ENCODE measurements at places on chromosomes 16 and 17.

- no peak for DNase-seq
Observed at GRCh38 chr16:67177743-67178699, 5.7 kb downstream of the MATCAP1 start.

GRCh38 chr17:15012351-15012980, 252.7 kb downstream of the PMP22 start:
- no peak for DNase-seq

DNA sequence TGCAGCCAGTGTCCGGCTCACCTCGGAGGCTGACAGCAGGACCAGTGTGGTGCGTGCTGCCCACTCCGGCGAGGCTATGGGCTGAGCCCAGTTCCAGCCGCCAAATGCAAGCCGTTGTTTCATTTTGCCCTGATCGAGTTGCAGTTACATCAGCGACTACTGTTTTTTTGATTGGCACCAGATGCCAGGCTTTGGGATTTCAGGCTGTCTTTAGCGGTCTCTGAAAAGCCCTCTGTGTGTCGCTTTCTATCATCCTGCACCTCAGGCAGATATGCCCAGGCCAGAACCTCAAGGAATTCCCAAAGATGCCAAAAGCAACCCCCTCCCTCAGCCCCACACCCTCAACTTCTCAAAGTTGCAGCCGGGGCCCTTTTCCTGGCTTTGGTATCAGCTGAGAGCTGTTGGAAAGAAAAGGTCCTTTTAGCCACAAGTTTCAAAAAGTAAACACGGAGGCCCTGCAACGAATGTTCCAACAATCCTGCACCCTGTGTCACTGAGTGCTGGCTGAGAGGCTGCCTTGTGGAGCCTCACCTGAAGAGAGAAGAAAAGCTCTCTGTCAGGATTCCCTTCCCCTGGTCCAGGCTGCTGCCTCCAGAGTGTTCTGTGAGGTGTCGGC, 58.9 kb downstream of the WWP2 start:
- no peak for DNase-seq

GRCh38 chr16:10126686-10127085, 55.5 kb downstream of the GRIN2A start:
- DNase-seq: no peak

DNA sequence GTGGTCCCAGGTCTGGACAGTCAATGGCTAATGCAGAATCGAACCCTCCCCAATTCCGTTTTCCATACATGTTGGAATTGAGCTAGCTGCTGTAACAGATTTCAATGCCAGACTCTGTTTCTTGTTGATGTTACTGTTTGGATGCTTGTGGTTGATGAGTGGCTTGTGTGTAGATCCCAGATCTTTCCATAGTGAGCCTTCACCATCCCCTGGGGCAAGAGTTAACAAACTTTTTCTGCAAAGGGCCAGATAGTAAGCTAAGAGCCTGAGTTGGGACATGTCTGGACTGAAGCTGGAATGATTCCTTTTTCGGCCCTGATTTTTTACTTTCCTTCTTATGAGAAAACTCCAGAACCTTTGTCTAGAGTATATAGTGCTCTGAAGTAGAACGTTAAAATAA, 296.3 kb downstream of the CPPED1 start:
- DNase-seq: no peak

GRCh38 chr16:85733155-85733838, 17.6 kb downstream of the C16orf74 start:
- no peak for DNase-seq

- DNase-seq: no peak
Observed at GRCh38 chr16:84182680-84183571, 3.9 kb downstream of the TAF1C start.

DNA sequence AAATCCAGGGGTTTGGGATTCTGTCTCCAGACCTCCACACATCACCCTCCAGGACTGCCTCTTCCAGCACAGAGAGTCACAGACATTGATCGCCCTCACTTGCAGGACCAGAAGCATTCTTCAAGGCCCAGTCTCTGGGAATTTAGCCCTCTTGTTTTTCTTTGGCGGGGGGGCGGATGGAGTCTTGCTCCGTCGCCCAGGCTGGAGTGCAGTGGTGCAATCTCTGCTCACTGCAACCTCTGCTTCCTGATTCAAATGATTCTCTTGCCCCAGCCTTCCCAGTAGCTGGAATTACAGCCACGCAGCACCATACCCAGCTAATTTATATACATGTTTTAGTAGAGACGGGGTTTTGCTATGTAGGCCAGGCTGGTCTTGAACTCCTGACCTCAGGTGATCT, 8.5 kb upstream of the ITGAL start:
- no peak for DNase-seq

DNA sequence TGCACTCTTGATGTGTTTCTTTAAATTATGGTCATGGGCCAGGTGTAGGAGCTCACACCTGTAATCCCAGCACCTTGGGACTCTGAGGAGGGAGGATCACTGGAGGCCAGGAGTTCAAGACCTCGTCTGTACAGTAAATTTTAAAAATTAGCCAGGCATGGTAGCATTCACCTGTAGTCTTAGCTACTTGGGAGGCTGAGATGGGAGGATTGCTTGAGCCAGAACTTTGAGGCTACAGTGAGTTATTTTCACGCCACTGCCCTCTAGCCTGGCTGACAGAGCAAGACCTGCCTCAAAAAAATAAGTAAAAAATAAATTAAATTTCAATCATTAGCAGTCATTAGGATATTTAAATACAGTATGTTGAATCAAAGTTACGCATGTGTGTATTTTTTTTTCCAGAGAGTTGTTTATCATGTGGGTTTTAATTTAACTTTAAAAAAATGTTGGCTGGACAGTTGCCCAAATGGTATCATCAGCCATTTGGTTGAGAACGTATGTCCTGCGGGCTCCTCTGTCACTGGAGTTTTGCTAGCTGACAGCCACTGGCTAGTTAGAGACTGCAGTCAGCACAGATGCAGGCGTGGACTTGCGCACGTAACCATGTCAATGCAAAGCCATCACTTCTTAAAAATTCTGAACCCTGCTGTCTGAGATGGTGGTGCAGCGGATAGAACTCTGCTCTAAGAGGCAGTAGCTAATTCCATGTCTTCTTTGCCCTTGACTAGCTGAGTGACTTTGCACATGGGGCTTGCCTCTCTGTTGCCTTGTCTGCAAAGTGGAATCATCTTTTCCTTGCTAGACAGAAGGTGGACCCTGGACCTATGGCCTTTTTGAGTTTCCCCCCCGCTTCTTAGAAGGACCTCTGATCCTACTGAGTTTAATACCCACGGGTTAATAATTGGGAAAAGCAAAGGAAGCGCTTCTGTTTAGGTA, 40.0 kb downstream of the MAPT start:
- no peak for DNase-seq

- no peak for DNase-seq
Observed at GRCh38 chr16:85446951-85447692, 166.0 kb upstream of the GSE1 start.

DNA sequence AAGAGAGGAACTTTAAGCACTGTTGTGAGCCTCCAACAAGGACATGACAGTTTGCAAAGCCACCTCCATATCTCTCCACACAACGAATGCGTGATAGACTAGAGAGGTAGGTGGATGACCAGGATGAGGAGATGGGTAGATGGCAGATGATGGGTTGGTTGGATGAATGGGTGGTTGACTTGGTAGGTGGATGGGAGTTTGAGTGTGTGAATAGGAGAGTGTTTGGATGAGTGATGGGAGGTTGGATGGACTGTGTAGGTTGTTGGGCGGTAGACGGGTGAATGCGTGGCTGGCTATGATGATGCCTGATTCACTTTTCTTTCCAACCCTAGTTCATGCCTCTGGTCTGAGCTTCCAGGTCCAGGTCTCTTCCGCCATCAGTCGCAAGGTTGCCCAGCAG, 4.1 kb downstream of the CDH16 start:
- DNase-seq: no peak

GRCh38 chr17:77527836-77528505, 387.2 kb downstream of the SEC14L1 start:
- no peak for DNase-seq

GRCh38 chr17:57329380-57330214, 73.3 kb downstream of the MSI2 start:
- no peak for DNase-seq

GRCh38 chr16:50448522-50448921, 79.7 kb upstream of the BRD7 start:
- no peak for DNase-seq

DNA sequence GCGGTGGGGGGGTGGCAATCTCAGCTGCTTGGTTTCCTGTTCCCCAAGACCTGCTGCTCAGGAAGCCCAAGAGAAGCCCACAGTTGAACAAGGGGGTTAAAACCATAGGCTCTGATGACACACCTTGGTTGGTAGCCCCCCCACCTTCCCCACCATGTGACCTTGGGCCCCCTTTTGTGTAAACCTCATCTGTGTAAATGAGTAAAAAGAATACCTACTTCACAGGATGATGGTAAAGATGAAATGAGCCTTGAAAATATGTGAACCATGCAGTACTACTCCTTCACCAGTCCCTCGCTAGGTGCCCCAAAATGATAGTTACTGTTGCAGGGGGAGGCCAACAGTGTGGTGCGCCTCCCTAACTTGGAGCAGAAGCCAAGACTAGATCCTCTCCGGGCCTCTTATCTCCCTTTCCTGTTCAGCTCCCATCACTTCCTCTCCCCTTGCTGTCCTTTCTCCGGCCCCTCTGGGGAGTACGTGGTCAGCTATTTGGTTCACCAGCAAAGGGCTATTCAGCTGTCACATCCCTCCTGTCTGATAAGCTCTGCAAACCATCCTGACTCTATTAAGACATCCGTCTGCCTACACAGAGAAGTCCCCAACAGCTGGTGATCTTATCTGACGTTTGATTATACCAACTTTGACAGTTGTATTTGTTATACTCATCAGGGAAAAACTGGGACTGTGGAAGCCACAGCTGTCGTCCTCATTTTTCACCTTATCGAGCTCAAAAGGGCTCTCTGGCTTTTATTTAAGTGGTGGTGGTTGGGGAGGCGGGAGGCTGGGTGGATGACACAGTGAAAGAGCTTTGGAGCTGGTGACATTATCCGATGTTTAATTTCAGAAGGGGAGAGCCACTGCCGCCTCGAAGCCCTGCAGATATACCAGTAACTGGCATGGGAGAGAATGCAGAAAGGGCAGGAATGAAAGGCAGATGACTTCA, 19.9 kb downstream of the DCAKD start:
- DNase-seq: no peak

DNA sequence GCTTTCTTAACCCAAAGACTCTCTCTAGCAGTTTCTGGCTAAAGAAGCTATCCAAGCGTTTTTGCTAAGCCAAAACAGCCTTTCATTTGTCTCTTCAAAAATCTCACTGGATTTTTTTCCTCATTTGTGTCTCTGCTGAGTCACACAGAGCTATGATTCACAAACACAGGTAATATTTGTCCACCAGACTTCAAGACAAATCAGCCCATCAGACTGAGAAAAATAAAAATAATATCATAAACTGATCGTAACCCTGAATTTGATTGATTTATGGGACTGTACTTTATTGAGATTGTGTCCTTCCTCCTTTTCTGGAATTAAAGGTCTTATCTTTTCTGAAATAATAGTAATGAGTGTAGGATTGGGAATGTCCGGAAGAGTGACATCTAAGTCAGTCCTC, 25.8 kb downstream of the TRIM16 start:
- no peak for DNase-seq

DNA sequence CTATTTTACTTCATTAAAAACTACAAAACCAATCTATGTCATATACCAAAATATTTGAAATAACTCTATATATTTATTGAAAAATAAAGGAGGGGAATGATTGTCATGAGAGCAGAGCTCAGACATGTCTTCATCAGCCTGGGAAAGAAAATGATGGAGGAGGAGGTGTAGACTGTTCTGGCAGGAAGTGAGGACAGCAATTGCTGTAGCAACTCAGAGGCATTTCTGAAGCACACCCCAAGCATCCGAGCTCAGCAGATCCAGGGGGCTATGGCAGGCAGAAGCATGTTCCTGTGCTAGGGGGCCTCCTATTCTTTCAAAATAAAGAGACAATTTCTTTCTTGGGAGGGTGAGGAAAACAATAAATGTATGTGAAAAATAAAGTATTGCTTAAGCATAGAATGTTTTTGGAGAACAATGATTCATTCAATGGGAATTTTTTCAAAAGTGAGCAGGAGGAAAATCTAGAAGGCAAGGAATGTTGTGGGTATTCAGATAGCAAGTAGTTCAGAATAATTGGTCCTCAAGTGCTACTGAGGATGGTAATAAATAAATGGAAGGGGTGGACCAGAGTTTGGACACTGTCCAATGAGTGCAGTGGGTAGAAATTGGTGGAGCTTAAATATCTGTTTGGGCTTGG, 383.4 kb downstream of the CDH11 start:
- no peak for DNase-seq

GRCh38 chr16:56340416-56340815, 84.9 kb downstream of the AMFR start:
- DNase-seq: no peak

- no peak for DNase-seq
Observed at GRCh38 chr16:46701615-46702014, 12.2 kb downstream of the ORC6 start.

- DNase-seq: no peak
Observed at GRCh38 chr16:19583665-19584300, 28.3 kb downstream of the VPS35L start.

DNA sequence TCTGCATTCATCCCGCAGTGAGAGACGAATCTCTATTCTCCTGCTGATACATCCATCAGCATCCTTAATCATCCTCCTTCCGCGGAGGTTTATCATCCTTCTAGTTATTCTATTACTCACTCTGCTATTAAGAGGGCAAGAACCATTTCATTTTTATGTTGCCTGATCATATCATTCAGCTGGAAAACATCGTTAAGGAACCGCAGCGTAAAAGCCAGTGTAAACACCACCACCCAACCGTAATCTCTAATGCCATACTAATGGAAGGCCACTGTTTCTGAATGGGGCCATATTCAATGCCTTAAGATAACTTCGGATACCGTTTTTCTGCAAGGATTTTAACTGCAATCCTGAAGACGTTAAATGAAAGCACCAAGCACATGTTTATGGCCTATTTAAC, 36.7 kb upstream of the ERCC4 start:
- DNase-seq: no peak

GRCh38 chr16:26952411-26952810, 114.3 kb upstream of the C16orf82 start:
- no peak for DNase-seq

DNA sequence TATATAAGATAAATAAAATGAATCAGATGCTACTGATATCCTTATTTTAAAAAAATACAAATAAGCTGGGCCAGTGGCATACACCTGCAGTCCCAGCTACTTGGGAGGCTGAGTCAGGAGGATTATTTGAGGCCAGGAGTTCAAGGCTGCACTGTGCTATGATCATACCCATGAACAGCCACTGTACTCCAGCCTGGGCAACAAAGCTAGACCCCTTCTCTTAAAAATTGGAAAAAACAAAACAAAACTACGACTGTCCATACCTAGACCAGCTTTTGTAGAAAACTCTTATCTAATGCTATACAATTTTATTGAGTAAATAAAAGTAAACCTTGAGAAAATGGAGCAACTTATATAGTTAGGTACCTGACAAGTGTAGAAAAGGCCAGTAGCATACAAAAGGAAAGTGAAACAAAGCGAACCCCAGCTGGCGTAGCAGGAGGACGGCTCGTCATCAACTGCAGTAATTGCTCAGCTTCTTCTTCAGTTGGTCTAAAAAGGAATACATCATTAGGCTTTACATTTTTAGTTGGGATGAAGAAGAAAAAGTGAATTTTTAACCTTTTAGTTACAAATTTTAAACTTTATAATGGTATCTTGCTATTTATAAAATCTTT, 23.6 kb downstream of the INTS2 start:
- DNase-seq: no peak

Data from stimulated activated CD4-positive, alpha-beta T cell treated with anti-CD3 and anti-CD28 coated beads, Interleukin-1b, Interleukin-23, amount 100 ng/mL, for 1 hour (primary cell).